ENCODE measurements at places on chromosomes 2 and 18. TPM values are rescaled to one million over a fixed set of nuclear protein-coding genes. Genes with fewer than 3 reads are reported as not detected.

DNA sequence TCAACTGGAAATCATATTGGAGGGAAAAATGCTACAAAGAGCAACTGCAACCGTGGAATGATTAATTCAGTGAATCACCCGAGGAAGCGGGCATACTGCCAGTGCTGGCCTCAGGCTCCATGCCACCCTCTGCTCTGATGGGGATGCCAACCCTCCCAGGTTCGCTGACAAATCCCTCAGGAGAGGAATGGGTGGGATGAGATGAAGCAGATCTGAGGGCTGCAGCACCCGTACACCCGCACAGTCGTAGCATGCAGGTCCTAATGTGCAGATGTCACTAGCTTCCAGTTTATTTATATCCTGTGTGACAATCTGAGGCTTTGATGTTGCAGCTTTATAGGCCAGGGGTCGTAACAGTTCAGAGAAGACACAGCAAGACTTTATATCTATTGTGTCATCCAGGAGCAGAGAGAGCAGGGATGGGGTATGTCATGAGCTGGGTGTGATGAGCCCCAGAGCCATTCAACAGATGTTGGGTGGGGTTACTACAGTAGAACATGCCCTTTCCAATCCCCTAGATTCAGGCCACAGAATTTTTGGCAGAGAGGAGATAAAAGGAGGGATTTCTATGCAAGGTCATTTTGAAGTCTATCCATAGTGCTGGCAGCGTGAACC, 44.6 kb downstream of the DPP4 start:
- no peak for DNase-seq

DNA sequence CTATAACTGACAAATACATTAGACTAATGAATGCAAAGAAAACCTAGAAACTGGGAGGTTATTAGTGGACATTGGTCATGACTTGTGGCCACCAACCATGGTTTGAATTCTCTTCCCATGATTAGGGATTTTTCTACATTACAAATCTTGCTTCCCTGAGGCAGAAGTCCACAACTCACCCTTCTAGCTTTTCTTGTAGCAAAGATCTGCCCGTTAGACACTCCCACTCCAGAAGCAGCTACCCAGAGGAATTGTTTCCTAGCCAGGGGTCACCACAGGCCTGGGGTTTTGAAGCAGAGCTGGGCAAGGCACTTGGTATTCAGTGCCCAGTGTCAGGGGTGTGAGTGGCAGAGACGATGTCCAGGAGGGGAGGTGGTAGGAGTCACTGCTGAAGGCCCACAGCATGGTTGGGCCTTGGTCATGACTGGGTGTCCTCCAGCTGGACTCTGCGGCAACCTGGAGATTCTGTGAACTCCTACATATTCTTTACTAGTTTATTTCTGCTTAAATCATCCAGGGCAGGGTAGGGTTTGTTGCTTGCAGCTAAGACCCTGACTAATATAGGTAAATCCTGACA, 54.9 kb downstream of the ACTR2 start:
- no peak for DNase-seq

- DNase-seq, result no peak
Observed at GRCh38 chr2:169452080-169452479, 27.2 kb upstream of the BBS5 start.

- no peak for DNase-seq
Observed at GRCh38 chr18:5294113-5294456, 1.4 kb downstream of the ZBTB14 start.

DNA sequence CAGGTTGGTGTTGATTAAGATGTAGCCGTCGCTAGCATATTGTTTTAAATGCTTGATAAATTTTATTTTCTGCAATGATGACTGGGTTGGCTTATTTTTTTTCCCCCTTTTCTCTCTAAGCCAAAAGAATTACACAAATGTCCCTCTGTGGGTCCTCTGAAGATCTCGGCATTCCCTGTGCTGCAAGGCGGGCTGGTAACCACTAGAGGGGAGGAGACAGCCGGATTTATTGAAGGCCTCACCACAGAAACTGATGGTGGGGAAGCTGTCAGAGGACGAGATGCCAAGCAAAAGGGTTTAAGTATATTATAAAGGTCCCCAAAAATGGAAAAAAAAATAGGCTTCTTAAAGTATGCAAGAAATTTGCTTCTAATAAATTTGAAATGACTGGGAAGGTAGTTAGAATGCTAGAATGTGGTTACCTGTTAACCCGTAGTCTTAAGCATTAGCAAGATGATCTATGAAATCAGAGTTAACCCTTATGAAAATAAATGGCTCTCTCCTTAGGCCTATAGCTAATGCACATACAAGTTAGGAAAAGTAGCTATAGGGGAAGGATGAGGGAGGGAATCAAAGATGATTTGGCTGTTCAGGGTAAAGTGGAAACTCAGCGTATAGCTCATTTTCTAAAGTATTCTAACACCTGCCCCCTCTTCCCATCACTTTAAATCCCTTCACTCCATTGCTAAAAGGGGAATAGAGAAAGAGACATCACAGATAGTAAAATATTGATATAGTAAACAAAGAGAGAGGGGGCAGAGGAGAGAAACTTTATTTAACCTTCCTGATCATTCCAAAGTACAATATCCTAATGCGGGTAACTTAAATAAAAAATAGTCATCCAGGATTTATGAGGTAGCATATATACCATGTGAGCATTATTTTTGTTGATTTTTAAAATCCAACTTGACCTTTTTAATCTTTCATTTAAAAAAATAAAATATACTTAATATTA, 894.5 kb upstream of the POU3F3 start:
- DNase-seq, result no peak

DNA sequence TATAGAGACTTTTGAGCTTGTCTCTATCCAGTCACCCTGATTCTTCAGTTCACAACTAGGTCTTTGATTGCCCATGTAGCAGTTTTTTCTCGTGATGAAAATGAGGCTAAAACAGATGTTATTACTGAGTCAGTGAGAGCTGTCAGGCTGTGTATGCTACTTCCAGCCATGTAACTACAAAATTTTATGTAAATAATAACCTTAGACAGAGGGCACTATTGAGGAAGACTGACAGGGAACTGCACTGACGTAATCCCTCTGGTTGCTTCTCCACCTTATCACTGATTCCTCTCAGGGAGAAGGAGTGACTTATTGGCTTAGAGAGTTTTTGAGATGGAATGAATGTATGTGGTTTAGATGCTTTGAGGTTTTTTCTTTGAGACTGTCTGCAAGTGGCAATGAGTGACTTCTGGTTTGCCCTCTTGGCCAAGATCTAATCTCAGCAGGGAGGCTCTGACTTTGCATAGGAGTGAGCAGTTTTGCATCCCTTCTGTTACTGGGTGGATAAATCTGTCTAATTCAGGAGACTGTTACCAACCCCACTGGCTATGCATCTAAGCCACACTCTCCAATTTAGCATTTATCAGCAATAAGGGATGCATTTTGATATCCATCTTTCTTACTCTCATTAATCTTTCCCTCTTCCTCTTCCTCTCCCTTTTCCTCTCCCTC, 555.2 kb upstream of the FANCL start:
- DNase-seq, result no peak

CYP27A1 gene
- 1.2 TPM for total RNA-seq

DNA sequence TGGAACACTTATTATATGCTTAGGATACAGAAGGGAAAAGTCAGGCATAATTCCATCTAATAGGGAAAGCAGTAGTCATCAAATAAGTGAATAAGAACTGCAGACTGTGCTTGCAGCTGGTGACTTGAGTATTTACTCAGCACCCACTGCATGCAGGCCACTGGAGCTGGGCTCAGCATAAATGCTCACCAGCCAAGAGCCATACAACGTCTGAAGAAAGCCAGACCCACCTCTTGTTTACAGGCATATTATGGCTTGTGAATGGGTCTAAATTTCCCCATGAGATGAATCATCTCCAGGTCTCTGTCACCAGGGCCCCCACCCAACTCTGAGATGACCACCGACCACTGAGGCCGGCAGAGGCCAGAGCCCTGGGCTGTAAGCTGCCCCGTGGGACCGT, 123.8 kb upstream of the PKDCC start:
- DNase-seq, result no peak

DNA sequence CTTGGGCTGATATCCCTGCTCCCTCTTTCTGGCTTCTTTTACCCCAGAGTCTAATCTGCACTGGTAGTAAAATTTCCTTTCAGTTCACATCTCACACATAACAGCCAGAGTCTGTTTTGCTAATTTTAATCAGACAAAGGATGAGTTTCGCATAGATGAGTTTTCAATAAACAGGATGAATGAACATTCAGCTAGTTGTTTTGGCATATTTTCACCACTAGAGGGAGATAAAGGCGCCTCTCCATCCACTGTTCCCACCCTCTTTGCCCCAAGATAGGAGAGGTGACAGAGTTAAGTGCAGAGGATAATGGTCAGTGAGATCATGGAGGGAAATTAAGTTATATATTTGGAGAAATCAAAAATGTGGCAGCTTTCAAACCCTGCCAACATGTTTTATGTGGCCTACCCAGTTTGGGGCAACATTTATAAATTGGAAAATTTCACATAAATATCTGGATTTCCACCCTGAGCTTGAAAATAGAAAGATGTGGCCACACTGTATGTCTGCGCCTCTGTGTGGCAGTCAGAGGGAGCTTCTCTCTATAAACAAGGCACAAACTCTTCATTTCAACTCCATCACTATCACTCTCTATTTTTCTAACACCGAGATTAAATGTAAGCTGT, 48.5 kb upstream of the DTNA start:
- DNase-seq, result no peak

DNA sequence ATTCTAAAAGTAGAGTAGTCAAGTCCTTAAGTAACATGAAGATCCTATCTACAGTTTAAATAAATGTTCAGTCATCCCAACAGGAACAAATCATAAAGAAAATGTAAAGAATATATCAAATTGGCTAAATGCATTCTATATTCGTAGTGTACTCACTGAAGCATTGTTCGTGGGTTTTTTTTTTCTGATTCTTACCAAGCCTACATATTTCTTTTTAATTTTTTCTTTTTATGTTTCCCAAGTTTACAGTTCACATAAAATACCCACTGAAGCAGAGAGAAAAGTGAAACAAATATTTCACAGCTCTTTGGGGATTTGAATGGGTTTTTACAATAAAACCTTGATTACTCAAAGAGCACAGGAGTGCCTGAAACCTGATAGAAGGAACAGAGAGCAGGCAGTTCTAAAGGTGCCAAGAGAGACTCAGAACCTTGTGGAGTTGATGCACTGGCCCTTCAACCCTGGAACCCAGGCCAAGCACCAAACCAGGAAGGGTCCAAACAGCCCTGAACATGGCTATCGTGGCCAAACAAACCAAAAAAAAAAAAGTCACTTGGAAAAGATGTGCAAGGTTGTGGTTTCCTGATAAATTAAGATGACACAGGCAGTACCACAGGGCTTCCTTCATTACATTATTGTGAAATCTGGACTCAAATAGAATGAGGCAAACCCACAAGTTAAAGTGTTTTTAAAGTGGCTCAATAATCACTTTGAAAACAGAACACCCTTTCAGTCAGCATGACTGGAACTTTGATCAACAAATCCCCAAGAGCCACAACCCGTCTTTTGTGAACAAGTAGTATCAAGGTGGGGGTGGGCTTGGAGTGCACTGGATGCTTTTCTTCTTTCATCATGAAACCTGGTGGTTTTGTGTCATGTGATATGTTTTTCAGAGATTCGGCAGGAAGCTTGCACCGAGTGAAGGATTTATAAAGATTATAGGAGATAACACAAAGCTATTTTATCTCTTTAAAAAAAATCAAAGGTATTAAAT, 245.0 kb upstream of the FN1 start:
- no peak for DNase-seq

- no peak for DNase-seq
Observed at GRCh38 chr2:109171444-109172334, 42.7 kb downstream of the SH3RF3 start.

DNA sequence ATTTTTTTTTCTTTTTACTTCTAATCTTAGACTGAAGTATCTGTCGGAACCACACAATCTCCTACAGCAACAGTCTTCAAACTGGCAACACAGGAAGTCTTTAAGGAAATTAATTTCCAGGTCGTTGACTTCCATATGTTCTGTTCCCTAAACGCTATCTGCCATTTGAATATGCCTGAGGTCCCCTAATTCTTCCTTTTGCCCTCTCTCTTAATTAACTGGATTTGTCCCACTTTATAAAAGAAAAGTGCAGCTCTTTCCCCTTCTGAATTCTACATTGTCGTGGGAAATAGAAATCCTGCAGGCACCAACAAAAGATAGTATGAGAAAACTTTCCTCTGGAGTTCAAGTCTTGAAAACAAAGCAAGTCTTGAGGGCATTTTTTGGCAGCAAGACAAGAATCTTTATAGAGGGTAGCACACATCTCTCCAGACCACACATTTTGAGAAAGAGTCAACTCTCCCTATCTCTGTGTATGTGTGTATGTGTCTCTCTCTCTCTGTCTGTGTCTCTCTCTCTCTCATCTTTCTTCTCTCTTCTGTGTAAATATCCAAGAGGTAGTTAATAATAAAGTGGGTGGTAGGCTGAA, 879.8 kb downstream of the SOCS6 start:
- DNase-seq, result no peak

UGT1A3 gene
- total RNA-seq, result not detected

DNA sequence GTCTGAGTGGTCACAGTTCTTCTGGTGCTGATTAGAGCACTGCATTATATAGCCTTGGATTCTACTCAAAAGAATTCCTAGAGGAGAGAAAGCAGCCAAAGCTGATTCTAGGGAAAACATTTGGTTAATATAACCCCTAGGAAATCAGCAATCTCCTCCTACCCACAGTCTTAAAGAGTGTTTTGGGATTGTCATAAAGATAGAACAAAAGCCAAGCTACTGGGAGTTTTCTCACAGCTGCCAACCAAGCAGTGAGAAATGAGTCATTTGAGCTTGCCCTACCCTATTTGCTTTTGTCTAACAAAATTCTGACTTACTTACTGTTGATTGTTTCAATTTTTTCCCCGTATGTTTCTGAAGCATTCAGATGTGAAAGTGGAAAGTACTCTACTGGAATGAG, 469.3 kb downstream of the PLCL1 start:
- no peak for DNase-seq

- DNase-seq, result no peak
Observed at GRCh38 chr2:107436281-107436680, 390.4 kb upstream of the RGPD4 start.

IL36A gene
- total RNA-seq, result not detected

BCL11A gene
- total RNA-seq, result 0.07 TPM

GRCh38 chr2:212940816-212941215, 210.6 kb downstream of the IKZF2 start:
- no peak for DNase-seq

GRCh38 chr2:122507261-122507660, 751.8 kb downstream of the TSN start:
- no peak for DNase-seq

DNA sequence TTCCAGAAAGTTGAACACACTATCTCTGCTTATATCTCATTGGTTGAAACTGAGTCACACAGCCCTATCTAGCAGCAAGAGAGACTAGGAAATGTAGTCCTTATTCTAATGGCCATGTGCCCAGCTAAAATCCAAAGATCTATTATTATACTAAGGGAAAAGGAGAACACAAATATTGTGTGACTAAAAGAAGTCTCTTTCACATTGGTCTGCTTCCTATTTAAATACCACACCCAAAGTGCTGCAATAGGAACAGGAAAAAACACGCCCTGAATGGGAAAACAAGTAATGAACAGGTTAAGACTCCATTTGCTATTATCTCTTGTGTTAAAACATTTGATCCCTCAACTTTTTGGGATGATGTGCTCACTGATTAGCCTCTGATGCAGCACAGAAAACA, 86.8 kb upstream of the BARD1 start:
- DNase-seq, result no peak

- DNase-seq, result no peak
Observed at GRCh38 chr18:12308386-12309100, 502 bp downstream of the TUBB6 start.
